Brain pericyte (primary cell): ENCODE measurements at places on chromosomes 7 and 10.

- no peak for DNase-seq
Measured at GRCh38 chr10:215444-215843, 80.2 kb downstream of the ZMYND11 start.

DNA sequence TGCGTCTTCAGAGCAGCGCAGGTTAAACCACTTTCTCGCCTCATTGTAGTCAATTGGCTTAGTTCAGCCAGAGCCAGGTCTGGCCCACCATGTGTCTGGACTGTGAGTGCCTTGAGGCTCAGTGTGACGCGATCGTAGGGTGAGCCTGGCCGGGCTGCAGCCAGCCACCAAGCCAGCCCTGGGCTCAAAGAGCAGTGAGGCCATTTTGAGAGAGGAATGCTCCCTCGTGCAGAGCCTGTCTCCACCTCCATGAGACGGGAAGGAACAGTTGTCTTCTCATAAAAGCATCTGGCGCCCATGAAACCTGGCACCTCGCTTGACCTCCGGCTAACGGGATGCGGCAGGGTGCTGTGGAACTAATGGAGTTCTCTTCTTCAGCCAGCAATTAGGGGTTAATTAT, 34.5 kb downstream of the LHPP start:
- no peak for DNase-seq

DNA sequence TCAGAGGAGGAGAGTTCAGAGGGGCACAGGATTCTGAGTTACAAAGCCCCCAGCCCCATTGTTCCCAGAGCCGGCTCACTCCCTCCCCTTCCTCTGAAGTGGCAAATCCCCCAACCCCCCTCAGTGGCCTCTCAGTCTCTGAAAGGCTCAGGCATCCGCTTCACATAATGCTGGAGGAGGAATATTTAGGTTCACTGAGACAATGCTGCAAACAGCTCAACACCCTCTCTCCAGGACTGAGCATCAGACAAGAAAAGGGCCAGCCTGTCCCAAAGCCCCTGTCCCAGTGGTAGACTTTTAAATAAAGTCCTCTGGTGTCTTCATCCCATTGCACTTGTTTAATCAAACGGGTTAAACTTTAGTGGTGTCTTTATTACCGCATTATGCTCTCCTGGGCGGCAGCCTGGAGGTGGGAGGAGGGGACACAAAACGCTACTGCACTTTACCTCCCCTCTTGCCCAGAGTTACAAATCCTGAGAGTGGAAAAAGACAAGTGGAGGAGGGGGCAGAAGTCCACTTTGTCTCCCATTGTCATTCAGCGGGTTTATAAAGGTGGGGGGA, 257.9 kb downstream of the FGFR2 start:
- DNase-seq = no peak

DNA sequence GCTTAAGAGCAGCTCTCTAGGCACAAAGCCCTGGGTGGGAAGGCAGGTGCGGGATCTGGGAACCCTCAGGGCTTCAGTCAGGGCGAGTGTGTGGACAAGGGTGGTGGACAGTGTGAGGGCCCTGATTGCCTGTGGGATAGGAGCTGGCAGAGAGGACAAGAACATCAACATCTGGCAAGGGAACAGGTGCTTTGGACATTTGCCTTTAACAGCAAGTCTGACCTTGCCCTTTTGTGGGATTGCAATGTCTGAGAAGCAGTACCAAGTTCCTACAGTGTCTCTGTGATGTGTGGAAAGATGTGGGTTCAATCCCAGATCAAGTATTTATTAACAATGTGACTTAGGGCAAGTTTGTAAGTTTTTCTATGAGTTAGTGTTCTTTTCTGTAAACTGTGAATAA, 46.7 kb downstream of the TFAM start:
- DNase-seq = no peak

DNA sequence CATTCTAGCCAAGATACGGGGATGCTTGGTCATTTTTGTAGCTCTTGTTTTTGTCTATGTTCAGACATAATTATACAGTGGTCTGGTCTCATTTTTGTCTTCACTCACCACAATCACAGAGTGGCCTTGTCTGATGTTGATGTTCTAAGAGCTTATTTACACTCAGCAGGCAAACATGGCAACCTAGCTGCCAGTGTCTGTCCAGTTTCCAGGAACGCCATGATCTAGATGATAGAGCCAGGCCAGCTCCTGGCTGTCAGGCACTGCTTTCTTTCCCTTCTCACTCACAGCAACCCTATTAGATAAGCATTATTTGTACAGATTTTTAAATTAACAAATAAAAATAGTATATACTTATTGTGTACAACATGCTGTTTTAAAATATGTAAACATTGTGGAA, 98.6 kb upstream of the PHF14 start:
- DNase-seq = no peak

- peak; percentile 61 for DNase-seq
Measured at GRCh38 chr7:30459591-30460245, 18.9 kb downstream of the NOD1 start.

GRCh38 chr10:53071505-53072125, 299.0 kb upstream of the MBL2 start:
- no peak for DNase-seq

DNA sequence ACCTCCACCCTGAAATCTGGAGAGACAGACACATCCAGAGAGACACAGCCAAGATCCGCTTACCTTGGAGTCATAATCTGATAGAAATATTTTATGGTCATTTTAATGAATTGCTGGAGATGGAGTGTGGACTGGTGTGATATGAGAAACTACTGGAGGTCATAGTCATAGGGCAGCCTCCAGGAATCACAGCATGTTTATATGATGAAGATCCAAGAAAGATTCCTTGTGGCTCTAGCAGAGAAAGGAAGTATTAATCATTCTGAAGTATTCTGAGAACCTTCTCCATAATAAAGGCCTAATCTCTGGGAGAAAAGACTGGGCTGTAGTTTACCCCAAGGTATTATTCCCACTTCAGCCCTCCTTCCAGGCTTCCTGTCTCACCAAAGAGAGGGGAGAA, 38.0 kb downstream of the POLR1F start:
- DNase-seq = no peak

DNA sequence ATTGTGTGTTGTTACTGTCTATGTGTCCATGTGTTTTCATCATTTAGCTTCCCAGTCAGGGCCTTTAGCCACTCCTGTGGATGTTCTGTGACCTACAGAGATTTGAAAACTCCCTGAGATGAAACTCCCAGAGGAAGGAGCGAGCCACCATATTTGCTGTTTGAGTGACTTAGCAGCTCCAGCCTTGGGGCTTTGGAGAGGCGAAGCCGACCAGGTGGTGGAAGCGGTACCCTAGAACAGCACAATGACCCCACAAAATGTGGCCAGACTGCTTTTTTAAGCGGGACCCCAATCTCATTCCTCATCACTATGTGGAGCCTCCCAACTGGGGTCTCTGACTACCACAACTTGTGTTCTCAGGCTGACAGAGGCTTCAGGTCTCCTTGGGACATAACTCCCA, 323.9 kb upstream of the KCND2 start:
- DNase-seq = no peak

DNA sequence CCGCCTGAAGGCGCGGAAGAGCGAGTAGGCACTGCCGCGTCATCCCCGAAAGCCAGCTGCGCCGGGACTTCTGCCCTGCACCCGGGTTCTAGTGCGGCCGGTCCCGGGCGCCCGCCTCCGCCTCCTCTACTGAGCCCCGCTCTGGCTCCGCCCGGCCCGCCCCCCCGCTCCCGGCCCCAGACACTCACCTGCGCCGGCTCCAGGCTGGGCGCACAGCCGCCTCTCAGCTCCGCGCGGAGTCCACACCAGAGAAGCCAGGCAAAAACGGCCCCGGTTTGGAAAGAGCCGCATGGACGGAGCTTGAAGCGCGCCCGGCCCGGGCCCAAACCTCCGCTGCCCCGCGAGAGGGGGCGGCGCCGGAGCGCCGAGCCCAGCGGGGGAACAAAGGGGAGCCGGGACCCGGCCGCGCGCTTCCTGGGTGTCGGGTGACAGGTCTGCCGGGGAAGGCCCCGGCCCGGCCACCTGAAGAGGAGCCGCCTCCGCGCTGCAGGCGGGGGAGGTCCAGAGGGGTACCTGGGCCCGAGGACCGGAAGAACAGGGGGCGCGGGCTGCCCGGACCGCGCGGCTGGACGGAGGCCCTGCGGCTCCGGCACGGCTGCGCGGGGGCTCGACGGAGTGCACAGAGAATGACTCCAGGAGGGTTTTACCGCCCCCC, 168.2 kb downstream of the NRF1 start:
- DNase-seq = no peak

- DNase-seq = no peak
Measured at GRCh38 chr7:30837581-30837980, 66.4 kb downstream of the MINDY4 start.

GRCh38 chr7:138607216-138608126, 93.7 kb downstream of the SVOPL start:
- DNase-seq = no peak

DNA sequence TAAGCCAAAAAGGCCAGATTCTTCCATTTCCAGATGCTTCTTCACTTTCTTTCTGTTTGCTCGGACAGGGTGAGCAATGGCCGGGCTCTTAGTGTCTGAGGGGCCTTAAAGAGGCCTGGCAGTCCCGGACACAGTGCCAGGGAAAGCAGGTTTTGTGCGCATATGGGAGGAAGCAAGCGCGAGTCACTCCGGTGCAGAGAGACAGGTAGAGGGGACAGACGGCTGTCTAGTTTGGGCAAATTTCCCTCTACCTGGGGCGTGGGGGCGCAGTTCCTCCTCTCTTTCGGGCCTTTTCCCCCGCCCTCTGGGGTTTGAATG, 4.7 kb downstream of the NEUROD6 start:
- no peak for DNase-seq

DNA sequence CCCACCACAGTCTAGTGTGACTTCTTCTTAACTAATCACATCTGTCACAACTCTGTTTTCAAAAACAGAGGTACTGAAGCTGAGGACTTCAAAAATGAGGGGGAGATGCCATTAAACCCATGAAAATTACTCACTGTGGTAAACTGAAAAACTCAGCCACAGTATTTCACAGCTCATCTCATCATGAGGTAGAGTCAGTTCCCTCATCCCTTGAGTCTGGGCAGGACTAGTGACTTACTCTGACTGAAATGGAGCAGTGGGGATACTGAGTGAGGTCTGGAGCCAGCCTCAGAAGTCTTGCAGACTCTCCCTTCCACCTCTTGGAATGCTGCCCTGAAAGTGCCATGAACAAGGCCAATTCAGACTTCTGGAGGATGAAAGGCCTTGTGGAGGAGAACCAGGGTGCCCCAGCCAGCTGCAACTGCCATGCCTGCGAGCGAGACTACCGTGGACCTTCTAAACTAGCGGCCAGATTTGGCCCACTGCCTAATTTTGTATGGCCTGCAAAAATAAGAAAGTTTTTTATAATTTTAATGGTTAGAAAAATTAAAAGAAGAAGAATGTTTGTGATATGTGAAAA, 24.7 kb upstream of the ANKRD1 start:
- DNase-seq = no peak

DNA sequence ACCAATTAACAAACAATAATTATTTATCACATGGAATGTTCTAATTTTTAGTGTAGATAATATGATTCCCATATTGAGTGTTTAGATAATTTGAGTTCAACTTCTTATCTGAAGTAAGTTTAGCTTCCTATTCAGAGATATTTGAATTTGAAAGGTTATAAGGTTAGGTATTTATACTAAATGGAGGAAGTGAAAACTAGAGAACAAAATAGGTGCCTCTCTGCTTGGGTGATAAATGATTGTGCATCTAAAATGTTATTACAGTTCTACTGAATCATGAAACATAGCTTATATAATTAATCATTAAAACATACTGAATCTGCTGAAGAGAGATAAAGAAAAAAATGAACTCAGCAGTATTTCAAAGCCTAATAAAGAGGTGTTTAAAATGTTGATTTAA, 1174.3 kb downstream of the XPNPEP1 start:
- no peak for DNase-seq

- DNase-seq = peak; percentile 81
Measured at GRCh38 chr7:89232-90019, 102.9 kb upstream of the FAM20C start.

GRCh38 chr10:79002336-79002735, 66.4 kb upstream of the ZMIZ1 start:
- no peak for DNase-seq

GRCh38 chr7:9181356-9181755, 747.9 kb downstream of the NXPH1 start:
- no peak for DNase-seq

DNA sequence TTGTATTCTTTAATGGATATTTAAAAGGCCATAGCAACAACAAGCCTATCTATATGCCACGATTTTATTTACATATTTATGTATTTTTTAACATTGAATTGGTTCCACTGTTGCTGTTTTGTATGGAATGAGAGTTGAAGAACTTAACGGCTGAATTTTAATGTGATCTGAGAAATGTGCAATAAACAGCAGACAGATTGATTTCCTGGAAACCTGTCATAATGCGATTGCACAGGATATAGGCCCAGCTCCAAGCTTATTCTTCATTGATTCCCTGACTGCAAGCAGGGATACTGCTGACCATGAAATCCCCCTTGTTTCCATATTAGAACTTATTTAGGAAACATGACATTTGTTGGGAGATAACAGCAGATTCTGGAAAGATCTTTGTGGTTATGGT, 195.6 kb downstream of the KCND2 start:
- no peak for DNase-seq

DNA sequence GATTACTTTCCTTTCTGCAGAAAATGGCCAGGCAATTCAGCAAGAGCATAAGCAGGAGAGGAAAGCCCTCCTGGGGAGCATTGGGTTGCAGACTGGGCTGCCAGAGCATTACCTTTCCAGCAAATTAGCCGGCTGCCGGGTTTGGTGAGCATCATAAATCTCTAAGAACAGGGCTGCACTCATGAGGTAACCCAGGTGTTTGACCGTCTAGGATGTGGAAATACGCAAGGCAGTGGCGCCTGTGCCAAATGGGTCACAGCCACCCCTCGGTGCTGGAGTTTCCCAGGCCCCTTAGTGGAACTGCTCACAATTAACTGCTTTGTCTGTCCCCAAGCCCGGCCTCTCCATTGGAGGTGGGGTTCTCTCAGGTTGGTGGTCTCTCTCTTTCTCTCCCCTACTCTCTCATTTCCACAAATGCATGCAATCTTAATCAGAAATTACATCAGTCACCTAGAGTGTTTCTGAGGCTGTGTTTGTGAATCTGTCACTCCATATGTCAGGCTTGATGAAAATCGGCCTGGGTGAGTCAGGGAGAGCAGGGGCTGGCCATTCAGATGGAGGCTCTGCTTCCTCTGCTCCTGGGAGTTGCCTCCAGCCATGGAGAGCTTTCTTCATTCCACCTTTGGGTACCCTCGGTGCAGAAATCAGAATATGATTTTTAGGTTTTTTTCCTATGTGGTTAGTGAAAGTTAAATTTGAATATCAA, 26.7 kb downstream of the PTN start:
- no peak for DNase-seq
